Stimulated activated CD8-positive, alpha-beta memory T cell treated with anti-CD3 and anti-CD28 coated beads, Interleukin-15, amount 100 ng/mL, for 4 hours (primary cell): ENCODE measurements at places on chromosomes 5 and 9.

DNA sequence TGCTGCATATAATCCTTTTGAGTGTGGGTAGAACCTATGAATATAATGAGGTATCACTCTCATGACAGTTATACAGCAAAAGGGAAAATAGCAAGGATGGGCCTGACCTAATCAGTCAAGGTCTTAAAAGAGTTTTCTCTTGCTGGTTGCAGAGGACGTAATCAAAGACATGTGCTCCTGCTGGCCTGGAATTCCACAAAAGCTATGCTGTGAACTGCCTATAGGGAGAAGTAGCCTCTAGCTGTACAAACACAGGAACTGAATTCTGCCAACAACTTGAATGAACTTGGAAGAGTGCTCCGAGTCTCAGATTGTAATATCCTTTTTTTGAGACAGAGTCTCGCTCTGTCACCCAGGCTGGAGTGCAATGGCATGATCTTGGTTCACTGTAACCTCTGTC lies 195.6 kb downstream of the PLK2 start:
- DNase-seq: no peak

GRCh38 chr5:124752854-124753720 lies 6.6 kb upstream of the ZNF608 start:
- no peak for DNase-seq

DNA sequence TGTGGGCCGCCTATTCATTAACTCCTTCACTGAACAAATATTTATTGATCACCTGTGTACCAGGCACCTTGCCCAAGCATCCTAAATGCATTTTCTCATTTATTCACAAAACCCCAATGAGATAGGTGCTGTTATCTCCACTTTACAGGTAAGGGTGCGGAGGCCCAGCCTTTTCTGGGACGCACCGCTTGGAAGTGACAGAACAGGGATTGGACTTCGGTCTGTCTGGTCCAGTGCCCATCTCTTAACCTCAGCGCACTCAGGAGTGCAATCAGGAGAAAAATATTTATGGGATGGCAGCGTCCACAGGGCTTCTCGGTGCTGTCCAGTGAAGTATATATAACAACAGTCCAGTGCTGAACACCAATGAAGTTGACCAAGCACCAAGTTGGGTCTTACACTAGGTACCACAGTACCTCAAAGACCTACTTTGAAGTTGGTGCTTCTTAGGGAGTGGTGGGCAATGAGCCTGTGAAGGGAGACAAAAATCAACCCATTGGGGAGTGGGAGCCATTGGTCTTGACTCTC lies 18.9 kb upstream of the GARNL3 start:
- DNase-seq: no peak

DNA sequence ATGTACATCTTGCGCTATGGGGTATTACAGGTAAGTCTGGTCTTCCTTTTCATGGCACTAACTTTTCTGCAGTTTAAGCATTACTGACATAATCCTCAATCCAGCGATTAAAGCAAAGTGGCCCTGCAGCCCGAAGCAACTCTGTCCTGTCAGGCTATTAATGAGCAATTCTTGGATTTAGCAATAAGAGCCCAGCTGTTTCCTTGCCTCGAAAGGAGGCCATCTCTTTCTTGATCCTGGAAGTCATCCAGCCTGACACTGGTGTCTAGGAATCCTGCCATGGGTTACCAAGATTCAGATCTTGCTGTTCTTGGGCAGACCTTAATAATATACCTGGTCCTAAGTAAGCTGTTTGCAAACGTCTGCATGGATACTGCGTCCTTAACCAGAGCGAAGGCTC lies 102.0 kb downstream of the RFK start:
- no peak for DNase-seq

DNA sequence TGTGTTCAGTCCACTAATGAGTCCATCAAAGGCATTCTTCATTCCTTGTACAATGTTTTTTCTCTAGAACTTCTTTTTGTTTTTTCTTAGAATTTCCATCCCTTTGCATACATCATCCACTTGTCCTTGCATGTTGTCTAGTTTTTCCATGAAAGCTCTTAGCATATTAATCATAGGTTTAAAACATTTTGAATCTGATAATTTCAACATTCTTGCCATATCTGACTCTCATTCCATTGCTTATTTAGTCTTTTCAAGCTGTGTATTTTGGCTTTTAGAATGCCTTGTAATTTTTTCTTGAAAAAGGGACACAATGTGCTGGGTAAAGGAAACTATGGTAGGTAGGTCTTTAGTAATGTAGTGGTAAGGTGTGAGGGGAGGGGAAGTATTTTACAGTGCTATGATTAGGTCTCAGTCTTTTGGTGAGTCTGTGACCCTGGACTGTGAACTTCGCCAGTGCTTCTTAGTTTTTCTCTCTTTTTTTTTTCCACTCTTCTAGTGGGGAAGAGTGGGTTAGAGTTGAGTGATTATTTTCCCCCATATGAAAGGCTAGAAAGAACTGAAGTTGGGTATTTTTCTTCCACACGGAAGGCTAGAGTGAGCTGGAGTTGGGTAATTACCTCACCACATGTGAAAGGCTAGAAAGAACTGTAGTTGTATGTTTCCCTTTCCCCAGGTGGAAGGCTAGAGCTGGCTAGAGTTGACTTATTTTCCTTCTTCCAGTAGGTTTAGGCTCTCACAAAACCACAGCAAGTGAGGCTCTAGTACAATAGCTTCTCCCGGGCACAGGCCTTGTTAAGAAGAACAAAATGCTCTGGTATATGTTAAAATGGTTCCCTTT lies 172.1 kb downstream of the SNX18 start:
- no peak for DNase-seq

DNA sequence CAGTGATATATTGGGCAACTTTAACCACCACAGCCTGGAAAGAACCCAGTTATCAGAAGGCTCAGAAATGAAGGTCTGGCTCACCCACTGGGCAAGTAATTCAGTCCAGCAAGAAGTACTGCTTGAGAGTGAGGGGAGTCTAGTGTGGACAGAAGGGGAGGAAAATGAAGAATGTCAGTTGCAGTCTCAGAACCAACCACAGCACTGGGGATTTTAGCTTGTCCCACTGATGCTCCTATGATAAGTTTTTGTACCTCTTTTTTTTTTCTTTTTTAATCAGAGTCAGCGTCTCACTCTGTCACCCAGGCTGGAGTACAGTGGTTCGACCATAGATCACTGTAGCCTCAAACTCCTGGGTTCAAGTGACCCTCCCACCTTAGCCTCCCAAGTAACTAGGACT lies 9.4 kb upstream of the CD72 start:
- no peak for DNase-seq

GRCh38 chr5:114686356-114686755 lies 324.5 kb downstream of the KCNN2 start:
- DNase-seq: no peak

DNA sequence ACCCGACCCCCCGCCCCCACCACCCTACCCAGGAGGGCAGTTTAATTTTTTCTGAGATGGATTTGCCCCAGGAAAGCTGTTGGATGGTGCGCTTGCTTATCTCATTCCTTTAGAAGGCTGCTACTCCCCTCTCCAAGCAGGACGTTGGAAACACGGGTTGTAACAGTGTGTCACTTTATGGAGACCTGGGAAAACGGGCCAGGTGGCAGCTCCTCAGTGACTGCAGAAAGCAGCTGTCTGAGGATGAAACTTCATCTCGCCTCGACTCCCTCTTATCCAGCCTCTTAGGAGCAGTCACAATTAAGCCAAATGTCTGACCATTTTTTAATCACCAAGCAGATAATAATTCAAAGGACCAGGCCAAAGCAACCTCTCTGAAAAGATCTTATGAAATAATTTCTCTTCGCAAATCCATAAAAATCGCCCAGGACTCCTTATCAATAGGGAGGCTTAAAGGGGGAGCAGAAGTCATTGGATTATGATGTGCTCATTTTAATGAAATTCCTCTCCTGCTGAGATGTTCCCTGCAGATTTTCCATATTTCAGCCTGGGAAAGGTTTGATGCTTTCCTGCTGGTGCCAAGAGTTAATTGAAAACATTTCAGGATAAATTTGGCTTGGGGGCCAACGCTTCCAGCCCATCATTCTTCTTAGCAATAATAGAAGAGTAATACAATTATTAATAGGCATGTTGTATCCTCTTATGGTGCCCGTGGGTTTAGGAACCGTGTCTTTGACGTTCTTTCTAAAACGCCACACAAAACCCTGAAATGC lies 26.0 kb downstream of the GAS1 start:
- no peak for DNase-seq

- DNase-seq: no peak
These were observed 43.6 kb downstream of the SEMA5A start for GRCh38 chr5:9502050-9502834.

GRCh38 chr9:121658166-121658565 lies 6.7 kb downstream of the DAB2IP start:
- no peak for DNase-seq

DNA sequence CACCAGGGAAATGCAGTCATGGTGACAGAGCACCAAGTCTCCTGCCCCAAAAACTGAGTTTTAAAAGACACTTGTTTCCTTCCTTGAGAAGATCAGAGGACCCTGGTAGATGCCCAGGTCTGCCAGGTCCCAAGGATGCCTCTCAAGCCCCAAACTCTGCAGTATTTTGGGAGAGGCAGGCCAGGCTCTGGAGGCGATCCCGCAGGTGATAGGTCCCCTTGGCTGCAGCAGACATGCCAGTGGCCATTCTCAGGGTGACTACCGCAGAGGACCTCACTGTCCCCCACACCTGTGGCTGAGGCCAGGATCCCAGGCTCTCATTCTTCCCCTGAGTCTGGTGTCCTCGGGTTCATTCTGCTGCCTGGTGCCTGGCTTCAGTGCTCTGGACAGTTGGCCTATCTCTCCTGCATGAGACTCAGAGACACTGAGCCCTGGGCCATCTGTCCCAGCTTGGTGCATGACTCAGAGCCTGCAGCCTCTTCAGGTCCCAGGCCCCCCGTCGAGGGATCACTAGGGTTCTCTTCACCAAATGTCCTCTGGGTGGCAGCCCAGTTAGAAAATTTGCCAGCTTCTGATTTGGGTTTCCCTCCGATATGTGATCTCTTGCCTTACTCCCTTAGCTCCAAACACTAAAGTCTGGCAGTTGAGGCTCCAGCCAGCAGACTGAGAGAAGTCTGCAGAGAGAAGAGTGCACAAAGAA lies 59.7 kb upstream of the GARNL3 start:
- no peak for DNase-seq

DNA sequence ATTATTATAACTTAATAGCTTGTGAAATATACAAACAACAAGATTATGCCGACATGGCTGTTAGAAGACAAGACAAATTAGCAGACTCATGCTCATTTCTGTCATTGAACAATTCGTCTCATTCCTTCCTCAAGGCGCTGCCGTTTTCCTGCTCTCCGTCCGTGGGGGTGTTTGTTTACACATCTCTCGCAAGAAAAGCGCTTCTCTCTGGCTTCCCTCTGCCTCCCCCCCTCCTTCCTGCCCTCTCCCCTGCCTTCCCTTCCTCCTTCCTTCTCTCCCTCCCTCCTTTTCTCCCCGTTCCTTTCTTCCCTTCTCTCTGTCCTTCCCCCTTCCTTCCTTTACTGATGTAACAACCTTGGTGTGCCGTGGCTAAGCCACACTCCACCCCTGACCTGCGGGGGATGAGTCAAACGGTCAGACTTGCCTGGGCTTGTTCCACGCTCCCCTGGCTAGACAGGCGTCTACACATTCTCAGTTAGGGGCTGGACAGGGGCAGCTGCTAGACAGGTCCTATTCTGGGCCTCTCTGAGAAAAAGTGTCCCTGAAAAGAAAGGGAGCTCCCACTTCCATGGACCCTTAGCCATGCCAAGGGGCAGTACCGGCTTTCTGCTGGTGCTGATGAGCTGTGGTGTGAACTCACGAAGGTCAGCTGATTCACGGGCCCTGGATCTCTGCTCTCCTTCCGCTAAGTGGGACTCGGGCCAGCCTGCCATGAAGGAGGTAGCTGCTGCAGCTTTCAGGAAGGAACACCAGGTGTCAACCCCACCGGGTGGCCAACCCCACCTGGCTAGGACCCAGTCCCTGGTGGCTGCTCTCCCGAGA lies 32.0 kb upstream of the SPTLC1 start:
- no peak for DNase-seq

DNA sequence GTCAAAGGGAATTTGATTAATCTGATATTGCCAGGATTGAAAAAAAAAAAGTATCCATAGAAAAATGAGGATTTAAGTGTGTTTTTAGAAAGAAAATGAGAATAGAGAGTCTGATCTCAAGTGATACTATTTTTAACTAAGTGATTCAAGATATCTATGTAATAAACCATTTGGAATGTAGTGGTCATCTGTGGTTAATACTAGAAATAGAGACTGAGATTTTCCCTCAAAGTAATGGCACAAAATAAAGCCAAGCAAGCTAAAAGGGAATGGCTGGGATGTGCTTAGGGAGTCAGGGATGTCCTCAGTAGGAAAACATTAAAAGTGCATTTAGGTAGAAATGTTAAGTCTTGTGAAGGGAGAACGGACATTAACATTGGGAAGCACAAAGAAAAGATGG lies 90.6 kb downstream of the FBXO4 start:
- DNase-seq: no peak

DNA sequence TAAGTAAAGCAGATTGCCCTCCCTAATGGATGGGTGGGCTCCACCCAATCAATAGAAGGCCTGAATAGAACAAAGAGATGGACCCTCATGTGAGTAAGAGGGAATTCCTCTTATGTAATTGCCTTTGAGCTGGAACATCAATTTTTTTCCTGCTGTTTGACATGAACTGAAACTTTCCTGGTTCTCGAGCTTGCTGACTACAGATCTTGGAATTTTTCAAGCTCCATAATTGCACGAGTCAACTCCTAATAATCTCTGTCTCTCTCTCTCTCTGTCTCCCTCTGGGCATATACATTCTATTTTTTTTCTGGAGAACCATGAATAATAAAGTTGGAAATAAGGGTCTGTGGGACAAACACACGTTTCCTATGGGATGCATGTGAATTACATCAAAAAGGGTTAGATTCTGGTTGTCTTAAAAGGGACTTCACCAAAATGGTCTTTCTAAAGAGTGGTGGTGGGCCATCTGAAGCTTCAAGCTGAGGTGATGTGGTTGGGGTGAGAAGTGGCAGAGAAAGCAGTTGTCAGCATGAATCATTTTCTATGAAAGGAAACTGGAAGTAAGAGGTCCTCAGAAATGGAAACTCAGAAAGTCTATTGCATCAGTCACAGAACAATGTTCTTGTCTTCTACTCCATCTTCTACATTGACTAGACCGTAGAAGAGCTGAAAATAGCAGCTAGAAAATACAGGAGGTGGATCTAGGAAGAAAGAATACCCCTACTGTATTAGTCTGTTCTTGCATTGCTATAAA lies 47.0 kb upstream of the HOMER1 start:
- no peak for DNase-seq

- DNase-seq: no peak
These were observed 132.4 kb downstream of the FRMD3 start for GRCh38 chr9:83405759-83406158.

DNA sequence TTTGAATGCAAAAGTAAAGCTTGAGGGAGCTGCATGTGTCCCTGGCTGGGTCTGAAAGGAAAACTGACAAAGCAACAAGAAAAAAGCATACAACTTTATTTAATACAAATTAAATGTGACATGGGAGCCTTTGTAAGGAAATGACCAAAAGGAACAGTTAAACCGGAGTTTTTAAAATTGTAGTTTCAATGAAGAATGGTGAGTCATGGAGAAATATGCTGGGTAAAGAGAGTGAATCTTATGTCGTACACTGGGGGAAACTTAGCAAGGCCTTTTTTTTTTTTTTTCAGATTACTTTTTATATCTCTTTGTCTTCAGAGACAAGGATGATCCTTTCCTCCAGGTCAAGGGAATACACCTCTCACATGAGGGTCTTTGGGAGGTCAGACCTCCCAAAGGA lies 50.1 kb upstream of the FBXL17 start:
- DNase-seq: no peak

GRCh38 chr9:125707472-125707804 lies 430 bp upstream of the MAPKAP1 start:
- DNase-seq: no peak

GRCh38 chr5:92801911-92802310 lies 779.1 kb downstream of the NR2F1-AS1 start:
- no peak for DNase-seq

GRCh38 chr5:126680191-126680817 lies 79.6 kb downstream of the PHAX start:
- DNase-seq: no peak
